Metanephros (tissue), 2 donors: ENCODE measurements at places on chromosomes 6 and 20. TPM values are rescaled to one million over a fixed set of nuclear protein-coding genes. Genes with fewer than 3 reads are reported as not detected.

Gene HTR1B
- total RNA-seq: 0.35 TPM

Gene ZC2HC1B
- 0.93 TPM for total RNA-seq

Gene C2
- 7.1 TPM for total RNA-seq

Gene ASIP
- total RNA-seq: not detected

Gene PDCD2
- 35.2 TPM for total RNA-seq

Gene STX16
- total RNA-seq: 62.2 TPM

Gene EMILIN3
- 12.0 TPM for total RNA-seq

Gene KIF6
- 2.2 TPM for total RNA-seq

Gene TTPAL
- total RNA-seq: 9.4 TPM

Gene PPP1R16B
- total RNA-seq: 7.1 TPM

Gene VSTM2L
- 4.7 TPM for total RNA-seq

Gene DYNLRB1
- 72.3 TPM for total RNA-seq

Gene DYNLT2
- total RNA-seq: 3.3 TPM

Gene ATG5
- 40.6 TPM for total RNA-seq

Gene PLAGL1
- 80.4 TPM for total RNA-seq

Gene SNX5
- 143 TPM for total RNA-seq

Gene MYH7B
- total RNA-seq: 4.0 TPM

Gene AIF1
- total RNA-seq: 18.7 TPM

Gene TREM1
- 1.2 TPM for total RNA-seq

Gene DPPA5
- not detected for total RNA-seq

Gene HDGFL1
- not detected for total RNA-seq

Gene RBL1
- 30.9 TPM for total RNA-seq

Gene SAMD5
- 12.5 TPM for total RNA-seq

Gene PLCB4
- 22.1 TPM for total RNA-seq

Gene SLC4A11
- 1.9 TPM for total RNA-seq

Gene LPA
- 0.06 TPM for total RNA-seq

Gene PTPRK
- 87.8 TPM for total RNA-seq

Gene MKKS
- total RNA-seq: 12.9 TPM

Gene NRN1
- total RNA-seq: 5.1 TPM

Gene PLCB1
- 78.4 TPM for total RNA-seq

Gene SCRT2
- not detected for total RNA-seq

Gene TFAP2B
- total RNA-seq: 4.7 TPM

Gene GNAS-AS1
- 2.6 TPM for total RNA-seq

Gene SLC22A16
- 1.2 TPM for total RNA-seq

Gene GTPBP2
- 37.1 TPM for total RNA-seq

Gene RPS10
- 2,003 TPM for total RNA-seq

Gene VEGFA
- 207 TPM for total RNA-seq
